ENCODE measurements at places on chromosomes 16 and 17.

DNA sequence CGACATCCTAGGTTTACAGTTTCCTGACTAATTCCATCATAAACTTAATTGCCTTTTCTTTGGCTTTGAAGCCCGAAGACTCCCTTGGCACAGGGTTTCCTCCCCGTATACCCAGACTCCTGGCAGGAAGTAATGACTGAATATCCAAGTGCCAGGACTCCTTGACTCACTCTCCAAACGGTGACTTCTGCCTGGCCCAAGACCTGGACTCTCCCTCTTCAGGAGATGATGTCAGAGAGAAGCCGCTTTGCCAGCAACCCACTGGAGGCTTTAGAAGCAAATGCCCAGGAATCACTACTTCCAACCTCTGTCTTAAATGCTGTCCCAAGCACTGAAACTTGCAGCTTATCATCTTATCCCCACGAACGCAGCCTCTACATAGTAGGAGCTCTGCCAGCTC, 146.5 kb downstream of the RGS9 start:
- DNase-seq, result no peak

- no peak for DNase-seq
Observed at GRCh38 chr16:10077861-10078260, 104.4 kb downstream of the GRIN2A start.

DNA sequence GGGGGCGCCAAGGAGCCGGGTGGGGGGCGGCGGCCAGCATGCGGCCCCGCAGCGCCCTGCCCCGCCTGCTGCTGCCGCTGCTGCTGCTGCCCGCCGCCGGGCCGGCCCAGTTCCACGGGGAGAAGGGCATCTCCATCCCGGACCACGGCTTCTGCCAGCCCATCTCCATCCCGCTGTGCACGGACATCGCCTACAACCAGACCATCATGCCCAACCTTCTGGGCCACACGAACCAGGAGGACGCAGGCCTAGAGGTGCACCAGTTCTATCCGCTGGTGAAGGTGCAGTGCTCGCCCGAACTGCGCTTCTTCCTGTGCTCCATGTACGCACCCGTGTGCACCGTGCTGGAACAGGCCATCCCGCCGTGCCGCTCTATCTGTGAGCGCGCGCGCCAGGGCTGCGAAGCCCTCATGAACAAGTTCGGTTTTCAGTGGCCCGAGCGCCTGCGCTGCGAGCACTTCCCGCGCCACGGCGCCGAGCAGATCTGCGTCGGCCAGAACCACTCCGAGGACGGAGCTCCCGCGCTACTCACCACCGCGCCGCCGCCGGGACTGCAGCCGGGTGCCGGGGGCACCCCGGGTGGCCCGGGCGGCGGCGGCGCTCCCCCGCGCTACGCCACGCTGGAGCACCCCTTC, 484 bp downstream of the FZD2 start:
- no peak for DNase-seq

- DNase-seq, result no peak
Observed at GRCh38 chr17:81381632-81382577, 13.4 kb upstream of the BAHCC1 start.

- no peak for DNase-seq
Observed at GRCh38 chr17:80173916-80174315, 4.1 kb downstream of the CARD14 start.

All from HS-5 (cell line).